ENCODE measurements at places on chromosomes 11 and 22.

- H3K27ac ChIP-seq = no peak overlapping the region
- no peak for ATAC-seq
- H3K4me3 ChIP-seq = no peak overlapping the region
Measured at GRCh38 chr11:126246636-126247035, 22.1 kb downstream of the SRPRA start.

- H3K4me3 ChIP-seq = no peak overlapping the region
- no peak overlapping the region for H3K27ac ChIP-seq
- no peaks in the 10 kb centered on the region for H3K27me3 ChIP-seq
Measured at GRCh38 chr11:8601376-8602133, 7.5 kb upstream of the STK33 start.

- no peak overlapping the region for H3K27ac ChIP-seq
- H3K27me3 ChIP-seq = peaks cover 41% of the 10 kb centered on the region
- ATAC-seq = no peak
- no peaks in the 10 kb centered on the region for H3K36me3 ChIP-seq
Measured at GRCh38 chr11:71101046-71101445, 151.3 kb downstream of the SHANK2 start.

GRCh38 chr11:83557653-83558052, 271.5 kb upstream of the CCDC90B start:
- no peak overlapping the region for H3K27ac ChIP-seq
- H3K4me1 ChIP-seq = no peaks in the 10 kb centered on the region
- no peaks in the 10 kb centered on the region for H3K36me3 ChIP-seq

GRCh38 chr11:112579282-112579681, 318.6 kb upstream of the PLET1 start:
- H3K27ac ChIP-seq = no peak overlapping the region
- ATAC-seq = no peak
- no peak overlapping the region for H3K4me3 ChIP-seq
- H3K36me3 ChIP-seq = no peaks in the 10 kb centered on the region
- no peaks in the 10 kb centered on the region for H3K27me3 ChIP-seq

GRCh38 chr22:29768052-29768693, 1.0 kb downstream of the UQCR10 start:
- H3K27ac ChIP-seq = peak overlapping the region; percentile 89
- no peak for ATAC-seq
- H3K27me3 ChIP-seq = no peaks in the 10 kb centered on the region
- peak overlapping the region; percentile 78 for H3K4me3 ChIP-seq
- H3K4me1 ChIP-seq = peaks cover 37% of the 10 kb centered on the region

- H3K36me3 ChIP-seq = no peaks in the 10 kb centered on the region
- no peak overlapping the region for H3K27ac ChIP-seq
- H3K4me3 ChIP-seq = no peak overlapping the region
- H3K27me3 ChIP-seq = peaks cover 69% of the 10 kb centered on the region
Measured at GRCh38 chr22:49328630-49329405, 498.9 kb downstream of the BRD1 start.

DNA sequence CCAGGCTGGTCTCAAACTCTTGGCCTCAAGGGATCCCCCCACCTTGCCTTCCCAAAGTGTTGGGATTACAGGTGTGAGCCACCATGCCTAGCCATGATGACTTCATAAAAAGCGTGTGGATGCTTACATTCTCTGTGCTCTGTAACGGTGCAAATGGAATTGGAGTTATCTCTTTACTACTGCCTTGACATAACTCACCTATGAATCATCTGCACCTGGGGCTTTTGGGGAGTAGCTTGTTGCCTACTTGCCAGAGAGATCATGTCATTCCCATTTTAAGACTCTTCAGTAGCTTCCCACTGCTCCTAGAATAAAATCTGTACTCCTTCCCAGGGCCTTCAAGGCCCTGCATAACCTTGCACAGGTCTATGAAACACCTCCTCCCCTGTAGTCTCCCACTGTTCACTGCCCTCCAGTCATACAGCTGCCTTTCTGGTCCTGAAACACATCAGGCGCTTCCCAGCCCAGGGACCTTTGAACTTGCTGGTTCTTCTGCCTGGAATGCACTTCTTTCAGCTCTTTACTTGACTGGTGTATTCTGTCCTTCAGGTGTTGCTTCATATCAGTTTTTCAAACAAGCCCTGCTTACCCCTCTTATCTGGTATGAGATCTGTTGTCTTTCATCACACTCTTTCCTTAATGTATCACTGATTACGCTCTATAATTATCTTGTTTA, 19.6 kb upstream of the MOGAT2 start:
- no peaks in the 10 kb centered on the region for H3K36me3 ChIP-seq
- H3K27me3 ChIP-seq = no peaks in the 10 kb centered on the region
- no peak for ATAC-seq
- H3K4me3 ChIP-seq = no peak overlapping the region
- H3K27ac ChIP-seq = no peak overlapping the region
- H3K4me1 ChIP-seq = no peaks in the 10 kb centered on the region

DNA sequence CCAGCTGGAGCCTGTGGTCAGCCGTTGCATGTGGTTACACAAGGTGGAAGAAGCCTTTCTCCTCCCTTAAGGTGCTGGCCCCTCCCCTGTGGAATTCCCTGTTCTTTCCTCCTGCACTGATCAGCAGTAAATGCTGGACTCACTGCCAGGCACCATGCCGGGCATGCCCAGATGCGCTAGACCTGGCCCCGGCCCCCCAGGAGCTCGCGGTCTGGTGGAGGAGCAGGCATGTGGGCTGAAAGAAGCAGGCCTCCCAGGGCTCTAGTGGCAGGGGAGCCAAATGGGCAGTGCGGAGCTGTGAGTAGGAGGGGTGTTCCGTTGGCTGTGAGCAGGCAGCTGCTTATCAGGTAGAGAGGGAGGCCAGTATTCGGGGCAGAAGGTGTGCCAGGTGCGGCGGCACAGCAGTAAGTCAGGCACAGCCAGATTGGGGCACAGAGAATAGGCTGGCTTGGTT, 10.2 kb downstream of the DGKZ start:
- no peaks in the 10 kb centered on the region for H3K36me3 ChIP-seq
- peaks cover 35% of the 10 kb centered on the region for H3K4me1 ChIP-seq
- no peak for ATAC-seq
- H3K4me3 ChIP-seq = no peak overlapping the region

DNA sequence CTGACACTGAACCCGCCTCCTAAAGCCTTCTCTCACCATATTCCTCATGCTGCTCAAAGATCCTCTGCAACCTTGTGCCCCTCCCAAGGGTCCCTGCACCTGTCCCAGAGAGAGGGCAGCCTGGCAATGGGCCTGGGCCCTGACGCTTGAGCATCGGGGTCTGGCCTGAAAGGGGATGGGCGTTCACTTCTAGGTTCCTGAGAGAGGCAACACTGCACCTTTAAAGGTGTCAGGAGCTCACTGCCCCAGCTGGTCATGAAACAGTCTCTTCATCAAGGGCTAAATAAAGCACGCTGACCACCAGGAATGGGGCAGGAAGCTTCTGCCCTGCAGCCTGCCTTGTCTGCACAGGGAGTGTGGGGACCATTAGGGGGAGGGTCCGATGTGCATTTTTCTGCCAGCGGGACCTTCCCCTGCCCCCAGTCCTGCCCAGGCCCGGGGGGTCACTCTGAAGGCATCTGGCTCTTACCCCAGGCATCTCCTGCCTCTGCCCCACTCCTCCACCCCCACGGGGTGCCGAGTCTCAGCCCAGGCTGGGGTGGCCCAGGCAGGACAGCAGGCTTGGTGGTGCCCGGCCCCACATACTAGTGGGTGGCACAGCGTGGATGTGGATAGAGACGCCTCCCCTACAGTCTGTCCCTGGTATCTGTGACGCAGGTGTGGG, 3.5 kb downstream of the C11orf21 start:
- no peaks in the 10 kb centered on the region for H3K36me3 ChIP-seq
- no peak for ATAC-seq
- H3K4me3 ChIP-seq = no peak overlapping the region
- H3K27me3 ChIP-seq = peaks cover 5% of the 10 kb centered on the region
- H3K4me1 ChIP-seq = no peaks in the 10 kb centered on the region
- H3K27ac ChIP-seq = no peak overlapping the region

DNA sequence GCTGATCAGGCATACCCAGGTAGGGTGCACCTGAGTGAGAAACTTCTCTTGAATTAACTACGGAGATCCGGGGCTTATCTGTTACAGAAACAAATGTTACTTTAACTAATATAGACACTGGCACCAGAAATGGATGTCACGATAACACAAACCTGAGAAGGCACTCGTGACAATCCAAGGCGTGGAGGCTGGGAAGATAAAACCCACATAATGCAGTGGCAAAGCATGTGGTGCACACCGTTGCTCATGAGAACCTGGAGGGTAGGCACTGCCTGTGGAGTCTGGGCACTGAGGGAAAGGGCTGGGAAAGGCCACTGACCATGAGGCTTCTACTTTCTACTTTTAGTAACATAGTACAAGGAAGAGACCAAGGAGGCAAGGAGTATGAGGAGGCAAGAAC, 22.6 kb downstream of the SLC22A12 start:
- H3K4me1 ChIP-seq = peaks cover 3% of the 10 kb centered on the region
- no peaks in the 10 kb centered on the region for H3K27me3 ChIP-seq
- no peaks in the 10 kb centered on the region for H3K36me3 ChIP-seq
- no peak overlapping the region for H3K4me3 ChIP-seq
- H3K27ac ChIP-seq = no peak overlapping the region

- no peak for ATAC-seq
- H3K4me3 ChIP-seq = no peak overlapping the region
- no peaks in the 10 kb centered on the region for H3K36me3 ChIP-seq
- H3K27ac ChIP-seq = no peak overlapping the region
Measured at GRCh38 chr11:18669219-18669596, 29.4 kb upstream of the TMEM86A start.

- peak; percentile 73 for ATAC-seq
- H3K4me1 ChIP-seq = peaks cover 3% of the 10 kb centered on the region
- no peak overlapping the region for H3K4me3 ChIP-seq
- H3K27me3 ChIP-seq = no peaks in the 10 kb centered on the region
- H3K27ac ChIP-seq = no peak overlapping the region
- H3K36me3 ChIP-seq = no peaks in the 10 kb centered on the region
Measured at GRCh38 chr11:17921659-17922415, 91.0 kb downstream of the SERGEF start.

DNA sequence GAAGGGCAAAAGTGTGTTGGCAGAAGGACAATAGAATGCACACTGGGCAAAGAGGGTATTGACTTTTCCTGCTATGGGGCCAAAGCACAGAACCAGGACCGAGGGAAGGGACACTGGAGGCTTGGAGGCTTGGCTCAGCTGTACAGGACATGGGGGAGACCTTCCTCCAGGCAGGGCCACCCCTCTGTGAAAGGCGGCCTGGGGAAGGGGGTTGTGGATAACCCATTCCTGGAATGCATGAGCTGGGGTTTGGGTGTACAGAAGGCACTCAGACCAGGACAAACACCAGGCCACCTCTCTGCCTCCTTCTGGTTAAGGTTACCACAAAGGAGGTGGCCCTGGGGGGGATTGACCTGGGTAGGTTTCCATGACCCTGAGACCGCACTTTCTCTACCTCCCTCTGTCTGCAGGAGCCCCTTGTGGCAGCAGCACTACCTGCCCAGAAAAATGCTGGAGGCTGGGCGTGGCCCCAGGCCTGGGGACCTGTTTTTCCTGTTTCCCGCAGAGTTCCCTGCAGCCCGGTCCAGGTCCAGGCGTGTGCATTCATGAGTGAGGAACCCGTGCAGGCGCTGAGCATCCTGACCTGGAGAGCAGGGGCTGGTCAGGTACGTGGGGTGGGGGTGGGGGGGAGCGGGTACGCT, 9.6 kb downstream of the P2RY2 start:
- no peaks in the 10 kb centered on the region for H3K27me3 ChIP-seq
- no peaks in the 10 kb centered on the region for H3K36me3 ChIP-seq
- no peak overlapping the region for H3K27ac ChIP-seq
- H3K4me1 ChIP-seq = no peaks in the 10 kb centered on the region
- no peak for ATAC-seq

DNA sequence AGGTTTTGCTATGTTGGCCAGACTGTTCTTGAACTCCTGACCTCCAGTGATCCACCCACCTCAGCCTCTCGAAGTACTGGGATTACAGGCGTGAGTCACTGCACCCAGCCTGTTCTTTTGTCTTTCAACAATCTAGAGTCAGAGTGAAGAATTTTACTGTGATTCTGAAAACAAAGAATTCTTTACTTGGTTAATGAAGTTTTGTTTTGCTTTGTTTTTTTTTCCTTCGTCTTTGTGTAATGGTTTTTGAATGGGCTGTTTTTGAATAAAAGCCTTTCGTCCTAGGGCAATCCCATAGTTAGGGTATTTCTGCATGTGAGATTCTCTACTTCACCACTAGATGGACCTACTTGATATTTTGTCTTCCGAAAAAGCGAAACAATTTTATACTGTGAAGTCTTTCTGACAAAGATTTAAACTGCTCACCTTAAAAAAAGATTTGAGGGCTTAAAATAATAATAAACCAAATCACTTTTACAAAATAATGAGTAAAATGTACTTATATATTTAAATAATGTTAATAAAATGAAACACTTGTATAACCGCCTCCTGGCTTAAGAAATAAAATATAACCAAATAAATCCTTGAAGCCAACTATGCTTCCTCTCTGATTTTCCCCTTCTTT, 43.4 kb upstream of the SC5D start:
- H3K4me3 ChIP-seq = no peak overlapping the region
- no peak overlapping the region for H3K27ac ChIP-seq
- ATAC-seq = peak; percentile 51
- no peaks in the 10 kb centered on the region for H3K27me3 ChIP-seq
- H3K4me1 ChIP-seq = no peaks in the 10 kb centered on the region

DNA sequence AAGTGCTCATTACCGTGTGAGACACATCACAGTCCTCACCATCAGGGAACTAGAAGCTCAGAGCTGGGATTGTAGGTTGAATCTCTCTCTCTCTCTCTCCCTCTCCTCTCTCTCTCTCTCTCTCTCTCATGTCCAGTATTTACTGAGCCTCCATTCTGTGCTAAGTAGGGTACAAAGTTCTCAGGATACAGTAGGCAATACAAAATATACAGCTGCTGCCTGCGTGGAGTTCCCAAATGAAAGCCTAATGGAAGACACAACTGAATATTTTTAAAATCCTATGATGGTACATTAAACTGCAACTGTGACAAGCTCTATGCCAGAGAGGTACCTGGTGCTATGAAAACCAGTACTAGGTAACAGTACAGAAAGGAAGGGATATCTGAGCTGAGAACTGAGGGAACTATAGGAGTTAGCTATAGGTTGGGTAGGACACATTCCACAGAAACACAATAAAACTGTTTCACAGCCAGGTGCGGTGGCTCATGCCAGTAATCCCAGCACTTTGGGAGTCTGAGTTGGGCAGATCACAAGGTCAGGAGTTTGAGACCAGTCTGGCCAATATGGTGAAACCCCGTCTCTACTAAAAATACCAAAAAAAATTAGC, 9.6 kb upstream of the PRG2 start:
- no peak overlapping the region for H3K27ac ChIP-seq
- no peaks in the 10 kb centered on the region for H3K4me1 ChIP-seq
- no peaks in the 10 kb centered on the region for H3K36me3 ChIP-seq
- peaks cover 11% of the 10 kb centered on the region for H3K27me3 ChIP-seq
- H3K4me3 ChIP-seq = no peak overlapping the region
